ENCODE measurements at places on chromosomes 13 and 19.

DNA sequence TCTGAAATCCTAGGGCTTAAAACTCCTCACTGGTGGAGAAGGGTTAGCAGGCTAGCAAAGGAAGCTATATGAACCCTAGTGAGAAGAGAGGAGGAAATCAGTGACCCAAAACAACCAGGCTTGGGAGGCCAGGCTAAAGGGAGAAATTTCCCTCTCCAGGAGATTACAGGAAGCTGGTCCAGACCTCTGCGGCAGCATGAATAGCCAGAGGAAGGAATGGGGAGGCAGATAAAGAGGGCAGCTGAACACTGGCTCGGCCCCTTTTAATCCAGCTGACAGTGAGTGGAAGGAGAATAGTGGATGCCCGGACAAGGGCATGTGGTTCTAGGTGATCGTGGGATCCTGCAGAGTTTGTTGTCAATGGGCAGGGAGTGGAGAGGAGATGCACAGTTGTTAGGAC lies 130.6 kb downstream of the COG6 start:
- DNase-seq, result no peak

DNA sequence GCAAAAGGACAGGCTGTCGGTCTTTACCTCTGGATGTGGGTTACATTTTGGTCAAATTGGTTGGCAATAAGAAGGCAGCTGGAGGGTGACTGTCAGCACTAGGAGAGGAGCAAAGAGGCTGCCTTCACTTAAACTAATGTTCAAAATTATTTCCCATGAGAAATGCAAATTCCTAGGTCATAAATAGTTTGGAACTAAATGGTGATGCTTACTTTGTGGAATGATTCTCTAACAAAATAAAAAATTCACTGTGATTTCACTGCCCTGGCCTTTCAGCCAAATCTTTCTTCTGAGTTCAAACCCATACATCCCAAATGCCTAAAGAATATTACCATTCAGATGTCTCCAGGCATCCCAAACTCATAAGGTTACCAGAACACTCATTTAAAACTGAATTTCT lies 25.0 kb upstream of the OXGR1 start:
- no peak for DNase-seq

GRCh38 chr13:76715621-76716020 lies 170.6 kb downstream of the KCTD12 start:
- DNase-seq, result no peak

GRCh38 chr13:112904436-112904960 lies 64.5 kb upstream of the MCF2L start:
- DNase-seq, result no peak

DNA sequence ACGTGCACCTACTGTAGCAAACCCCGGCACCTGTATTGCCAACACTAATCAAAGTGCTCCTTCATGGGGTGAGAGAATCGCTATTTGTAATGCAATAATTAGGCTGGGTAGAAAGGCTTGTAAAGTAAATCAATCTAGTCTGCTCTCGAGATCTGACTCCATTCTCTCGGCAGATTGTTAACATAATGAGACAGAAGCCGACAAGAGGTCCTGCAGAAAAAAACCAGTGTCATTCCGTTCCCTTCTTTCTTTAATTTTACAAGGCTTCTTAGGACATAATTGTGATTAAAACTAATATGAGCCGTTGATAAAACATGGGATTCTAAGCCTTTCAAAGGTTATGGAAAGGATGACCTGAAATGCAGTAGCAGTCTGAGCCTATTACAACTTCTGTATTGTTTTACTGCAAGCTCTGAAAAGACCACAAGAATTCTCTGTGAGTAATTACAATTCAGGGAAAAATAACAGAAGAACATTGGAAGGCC lies 530.0 kb downstream of the PCDH9 start:
- peak; percentile 48 for DNase-seq

DNA sequence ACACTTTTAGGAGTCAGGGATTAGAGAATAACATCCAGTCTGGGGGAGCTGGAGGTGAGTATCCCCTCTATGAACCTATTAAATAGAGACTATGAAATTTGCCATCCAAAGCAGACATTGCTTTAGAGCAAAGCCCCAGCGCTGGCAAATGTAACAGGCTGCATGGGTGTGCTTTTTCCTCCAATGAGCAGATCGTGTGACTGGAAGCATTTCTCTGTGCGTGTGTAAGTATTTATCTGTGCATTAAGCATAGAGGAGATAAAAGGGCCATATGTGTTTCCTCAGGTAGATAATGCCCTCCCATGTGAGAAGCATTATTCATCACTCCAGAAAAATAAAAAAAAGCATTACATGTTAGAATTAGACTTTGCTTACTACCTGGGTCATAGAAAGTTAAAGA lies 924 bp downstream of the TNFSF13B start:
- DNase-seq, result no peak

GRCh38 chr19:41862445-41862986 lies 2.5 kb downstream of the RPS19 start:
- no peak for DNase-seq

DNA sequence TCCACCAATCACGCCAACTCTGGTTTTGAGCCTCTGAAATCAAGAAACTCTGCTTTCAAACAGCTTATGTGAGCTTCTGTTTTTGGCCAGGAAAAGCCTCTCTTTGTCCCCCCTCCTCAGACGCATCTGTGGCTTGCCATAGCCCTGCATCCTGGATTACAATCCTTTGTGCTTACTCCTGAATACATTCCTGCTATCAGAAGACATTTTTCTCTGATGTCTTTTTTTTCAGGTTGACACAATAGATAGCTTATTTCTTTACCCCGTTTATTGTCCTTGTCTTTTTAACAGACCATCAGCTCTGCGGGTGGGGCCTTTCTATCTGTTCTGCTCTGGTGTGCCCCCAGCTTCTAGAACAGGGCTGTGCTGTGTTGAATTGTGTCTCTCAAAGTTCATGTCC lies 11.0 kb downstream of the PNMA8B start:
- no peak for DNase-seq

- no peak for DNase-seq
Observed at GRCh38 chr19:19226663-19227062, 14.9 kb downstream of the NCAN start.

GRCh38 chr19:34386645-34387445 lies 17.4 kb upstream of the PDCD2L start:
- no peak for DNase-seq

- no peak for DNase-seq
Observed at GRCh38 chr19:8185343-8186068, 23.7 kb upstream of the CERS4 start.

DNA sequence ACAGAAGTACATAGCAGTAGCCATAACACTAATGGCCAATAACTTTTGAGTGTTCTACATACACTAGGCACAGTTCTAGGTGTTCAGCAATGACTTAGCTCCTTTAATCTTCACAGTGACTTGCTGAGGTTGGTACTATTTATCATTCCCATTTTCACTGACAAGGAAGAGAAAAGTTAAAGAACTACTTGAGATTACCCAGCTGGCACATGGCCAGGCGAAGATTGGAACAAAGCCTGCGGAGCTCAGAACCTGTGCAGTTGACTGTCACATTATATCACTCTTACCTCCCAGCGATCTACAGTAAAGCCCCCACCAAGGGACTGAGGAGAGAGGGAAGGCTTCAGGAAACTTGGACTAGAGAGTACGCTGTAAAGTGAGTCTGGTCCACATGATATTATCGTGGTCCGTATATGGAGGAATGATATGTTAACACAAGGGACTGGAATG lies 42.4 kb upstream of the WDFY2 start:
- no peak for DNase-seq

- no peak for DNase-seq
Observed at GRCh38 chr19:19410553-19411550, 5.4 kb downstream of the GATAD2A start.

GRCh38 chr19:16714702-16715287 lies 4.9 kb upstream of the NWD1 start:
- DNase-seq, result no peak

DNA sequence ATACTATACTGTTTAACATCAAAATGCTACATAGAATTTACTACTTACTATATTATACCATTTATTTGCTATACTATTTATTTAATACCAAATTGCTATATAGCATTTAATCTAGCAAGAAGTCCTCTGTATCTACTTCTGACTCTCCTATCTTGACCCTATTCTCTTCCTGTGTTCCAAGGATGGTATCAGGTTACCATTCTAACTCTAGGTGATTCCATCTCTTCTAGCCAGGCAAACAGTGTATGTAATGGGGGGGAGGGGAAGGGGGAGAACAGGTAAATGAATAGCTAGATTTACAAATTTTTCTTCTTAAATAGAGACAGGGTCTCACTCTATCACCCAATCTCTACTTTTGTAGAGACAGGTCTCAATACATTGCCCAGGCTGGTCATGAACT lies 200.3 kb downstream of the DIAPH3 start:
- no peak for DNase-seq

- no peak for DNase-seq
Observed at GRCh38 chr19:21900401-21900800, 64.4 kb upstream of the ZNF43 start.

DNA sequence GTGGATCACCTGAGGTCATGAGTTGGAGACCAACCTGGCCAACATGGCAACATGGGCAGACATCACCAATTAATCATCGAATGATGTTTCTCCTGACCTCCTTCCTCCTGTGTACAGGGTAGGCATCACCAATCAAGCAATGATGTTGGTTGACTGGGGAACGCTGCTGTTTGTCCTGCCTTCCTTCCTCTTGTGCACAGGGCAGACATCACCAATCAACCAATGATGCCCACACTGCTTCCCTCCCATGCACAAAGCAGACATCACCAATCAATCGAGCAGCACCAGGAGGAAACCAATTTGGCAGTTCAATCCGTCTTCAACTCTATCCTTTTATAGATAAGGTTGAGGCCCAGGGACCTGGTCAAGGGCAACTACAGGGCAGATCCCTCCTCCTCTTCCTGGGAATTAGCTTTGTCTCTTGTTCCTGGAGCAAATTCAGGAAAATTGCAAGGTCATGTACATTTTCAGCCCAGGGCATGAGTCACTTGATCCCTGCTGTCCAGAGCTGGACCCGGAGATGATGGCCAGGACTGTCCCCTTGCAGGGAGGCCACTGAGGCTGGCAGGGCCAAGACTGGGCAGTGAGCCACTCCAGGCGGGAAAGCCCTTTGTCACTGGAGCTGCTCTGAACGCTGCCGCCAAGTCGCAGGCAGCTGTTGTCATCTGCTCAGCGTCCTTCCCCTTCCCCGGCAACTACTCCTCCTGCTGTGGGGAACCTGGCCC lies 5.3 kb upstream of the CSNK1G2 start:
- DNase-seq, result no peak

GRCh38 chr13:66781241-66781640 lies 448.9 kb downstream of the PCDH9 start:
- DNase-seq, result no peak
